Endodermal cell (in vitro differentiated cells): ENCODE measurements at places on chromosomes 3 and 15. TPM values are rescaled to one million over a fixed set of nuclear protein-coding genes. Genes with fewer than 3 reads are reported as not detected.

SLC24A5 gene
- not detected in 3 replicates for total RNA-seq

MESP2 gene
- total RNA-seq: 0.20 and 0.22 TPM in 2 replicates

KNSTRN gene
- total RNA-seq: 57.6 and 58.6 TPM in 2 replicates

FBXL2 gene
- total RNA-seq: 11.8 and 12.4 TPM in 2 replicates

IL5RA gene
- not detected in 2 replicates for total RNA-seq

AHSG gene
- 0.35 TPM in 1 of 3 replicates, not detected in the others for total RNA-seq

PP2D1 gene
- total RNA-seq: not detected in 3 replicates

LRRC3B gene
- 0.26 and 0.34 TPM in 2 replicates for total RNA-seq

ARHGEF26 gene
- 9.3 and 10.1 TPM in 2 replicates for total RNA-seq

ACAN gene
- total RNA-seq: 0.34 and 0.75 TPM in 2 replicates

SAMMSON gene
- total RNA-seq: 0.35 to 0.55 TPM (median 0.42 TPM) in 3 replicates

ADIPOQ gene
- not detected in 2 replicates for total RNA-seq

USP13 gene
- 20.3 to 26.6 TPM (median 25.5 TPM) in 3 replicates for total RNA-seq

SHC4 gene
- total RNA-seq: 0.07 and 0.29 TPM in 2 replicates

KIF7 gene
- total RNA-seq: 10.5 to 24.8 TPM (median 24.4 TPM) in 3 replicates

ADAMTS7 gene
- total RNA-seq: 42.5 and 55.8 TPM in 2 replicates

SLC12A8 gene
- total RNA-seq: 12.1 to 22.7 TPM (median 17.3 TPM) in 3 replicates

LCTL gene
- 0.51 to 1.2 TPM (median 0.70 TPM) in 3 replicates for total RNA-seq

GASK1A gene
- total RNA-seq: 4.0 and 4.3 TPM in 2 replicates

BMF gene
- 35.6 to 53.3 TPM (median 48.3 TPM) in 3 replicates for total RNA-seq

TMC3 gene
- total RNA-seq: not detected in 2 replicates

NLGN1 gene
- total RNA-seq: 14.3 and 15.5 TPM in 2 replicates

SST gene
- total RNA-seq: not detected in 2 replicates

SOX14 gene
- total RNA-seq: 0.33 TPM in 1 of 3 replicates, not detected in the others

HYAL1 gene
- 1.2 to 2.1 TPM (median 1.8 TPM) in 3 replicates for total RNA-seq

FAM98B gene
- 39.1 to 69.6 TPM (median 55.9 TPM) in 3 replicates for total RNA-seq

ROBO2 gene
- 1.4 and 2.9 TPM in 2 replicates for total RNA-seq

THAP10 gene
- 2.5 to 6.1 TPM (median 4.6 TPM) in 3 replicates for total RNA-seq

AADAC gene
- total RNA-seq: not detected in 2 replicates

NMD3 gene
- total RNA-seq: 47.0 and 48.3 TPM in 2 replicates

CCDC12 gene
- total RNA-seq: 29.9 to 47.8 TPM (median 41.5 TPM) in 3 replicates

TGM5 gene
- not detected in 2 replicates for total RNA-seq

PPM1L gene
- total RNA-seq: 3.3 and 3.5 TPM in 2 replicates

GADL1 gene
- total RNA-seq: not detected in 2 replicates

ROPN1 gene
- total RNA-seq: not detected in 3 replicates

SHISA5 gene
- 192 and 195 TPM in 2 replicates for total RNA-seq

CCDC13 gene
- 0.64 and 0.68 TPM in 2 replicates for total RNA-seq

GPR27 gene
- total RNA-seq: 7.9 and 8.7 TPM in 2 replicates

BOC gene
- 9.6 and 9.8 TPM in 2 replicates for total RNA-seq

SCAANT1 gene
- not detected in 2 replicates for total RNA-seq

GATM gene
- 83.4 to 104 TPM (median 89.3 TPM) in 3 replicates for total RNA-seq

CSPG5 gene
- total RNA-seq: 0.68 and 0.70 TPM in 2 replicates

ISLR2 gene
- 1.2 TPM in 1 of 3 replicates, not detected in the others for total RNA-seq

CA12 gene
- 1.6 and 2.1 TPM in 2 replicates for total RNA-seq

HTR3E gene
- not detected in 3 replicates for total RNA-seq

SH2D7 gene
- not detected in 3 replicates for total RNA-seq

COL6A5 gene
- 0.04 to 0.07 TPM in 2 of 3 replicates, not detected in the other for total RNA-seq

CHRFAM7A gene
- total RNA-seq: 1.1 and 1.6 TPM in 2 replicates

GOLGA6L7 gene
- 0.42 TPM in 1 of 3 replicates, not detected in the others for total RNA-seq

MORC1 gene
- not detected in 3 replicates for total RNA-seq

IREB2 gene
- total RNA-seq: 92.6 to 105 TPM (median 99.1 TPM) in 3 replicates

RAB11A gene
- 295 to 304 TPM (median 300 TPM) in 3 replicates for total RNA-seq

TMEM45A gene
- 7.8 to 29.9 TPM (median 8.1 TPM) in 3 replicates for total RNA-seq

CPNE4 gene
- total RNA-seq: 2.0 and 2.5 TPM in 2 replicates

MUC20 gene
- 0.40 to 0.89 TPM in 2 of 3 replicates, not detected in the other for total RNA-seq
